Activated CD8-positive, alpha-beta T cell treated with anti-CD3 and anti-CD28 coated beads for 36 hours (primary cell): ENCODE measurements at places on chromosomes 12 and 14. TPM values are rescaled to one million over a fixed set of nuclear protein-coding genes. Genes with fewer than 3 reads are reported as not detected.
A peak's percentile ranks its signal among the peaks of the same experiment; 100 is the strongest.

DNA sequence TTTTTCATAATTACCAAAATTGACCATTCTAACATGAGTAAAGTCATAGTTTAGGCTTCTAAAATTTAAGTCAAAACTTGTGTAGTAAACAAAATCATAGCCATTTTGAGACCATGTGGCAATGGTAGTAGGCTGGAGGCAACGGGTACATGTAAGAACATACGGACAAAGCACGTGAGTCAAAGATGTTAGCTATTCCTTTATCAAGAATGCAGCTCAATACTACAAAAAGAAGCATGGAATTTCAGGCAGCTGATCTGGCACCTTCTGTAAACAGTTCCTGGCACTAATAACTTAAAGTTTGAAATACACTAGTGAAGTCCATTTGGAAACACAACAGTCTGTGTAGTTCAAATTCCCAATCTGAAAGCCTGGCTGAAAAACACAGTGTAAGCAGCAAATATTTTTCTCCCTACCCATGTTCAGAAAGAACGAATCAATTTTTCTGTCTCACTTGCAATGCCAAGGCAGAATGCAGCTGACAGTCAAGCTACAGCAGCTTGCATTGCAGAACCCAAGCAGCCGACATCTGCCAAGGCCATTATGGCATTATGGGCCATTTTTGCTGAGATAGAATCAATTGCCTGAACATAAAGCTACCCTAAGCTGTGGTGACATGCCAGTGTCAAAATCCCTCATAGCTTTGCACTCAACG is 29.3 kb downstream of the MYF5 start:
- no peak for DNase-seq

ACRBP gene
- 1.3 TPM for total RNA-seq

KLRC2 gene
- total RNA-seq = 2.5 TPM

RITA1 gene
- 19.1 TPM for total RNA-seq

RAB21 gene
- total RNA-seq = 88.6 TPM

GRCh38 chr12:24153079-24153478 is 203.6 kb upstream of the SOX5 start:
- DNase-seq = no peak

HRK gene
- total RNA-seq = not detected

DNA sequence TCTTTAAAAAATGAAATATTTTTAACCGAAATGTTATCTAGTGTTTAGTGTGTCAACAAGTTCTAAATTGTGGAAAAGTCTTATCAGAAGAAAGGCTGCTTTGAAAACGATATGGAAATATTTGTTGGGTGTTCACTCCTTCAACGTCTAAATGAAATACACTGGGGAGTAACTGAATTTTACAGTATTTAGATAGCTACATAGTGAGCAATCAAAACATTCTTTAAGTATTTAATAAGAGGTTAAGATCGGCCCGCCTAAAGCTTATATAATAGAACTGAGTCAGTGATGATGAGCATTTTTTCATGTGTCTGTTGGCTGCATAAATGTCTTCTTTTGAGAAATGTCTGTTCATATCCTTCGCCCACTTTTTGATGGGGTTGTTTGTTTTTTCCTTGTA is 228.3 kb downstream of the RAD51B start:
- no peak for DNase-seq

DNA sequence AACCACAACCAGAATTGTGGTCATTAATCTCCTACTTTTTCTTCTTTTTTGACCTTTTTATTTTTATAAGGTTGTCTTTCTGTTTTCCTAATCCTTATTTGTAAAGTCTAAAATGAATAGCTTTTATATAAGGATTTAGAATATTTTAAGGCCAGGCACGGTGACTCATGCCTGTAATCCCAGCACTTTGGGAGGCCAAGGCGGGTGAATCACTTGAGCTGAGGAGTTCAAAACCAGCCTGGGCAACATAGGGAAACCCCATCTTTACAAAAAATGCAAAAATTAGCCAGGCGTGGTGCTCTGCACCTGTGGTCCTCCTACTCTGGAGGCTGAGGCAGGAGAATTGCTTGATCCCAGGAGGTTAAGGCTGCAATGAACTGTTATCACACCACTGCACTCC is 55.1 kb downstream of the IFT81 start:
- DNase-seq = peak; percentile 7

GRCh38 chr14:95659293-95659989 is 26.8 kb upstream of the TCL1B start:
- DNase-seq = no peak

- no peak for DNase-seq
These were observed 5.0 kb upstream of the LGALS3 start for GRCh38 chr14:55123852-55124639.

DNA sequence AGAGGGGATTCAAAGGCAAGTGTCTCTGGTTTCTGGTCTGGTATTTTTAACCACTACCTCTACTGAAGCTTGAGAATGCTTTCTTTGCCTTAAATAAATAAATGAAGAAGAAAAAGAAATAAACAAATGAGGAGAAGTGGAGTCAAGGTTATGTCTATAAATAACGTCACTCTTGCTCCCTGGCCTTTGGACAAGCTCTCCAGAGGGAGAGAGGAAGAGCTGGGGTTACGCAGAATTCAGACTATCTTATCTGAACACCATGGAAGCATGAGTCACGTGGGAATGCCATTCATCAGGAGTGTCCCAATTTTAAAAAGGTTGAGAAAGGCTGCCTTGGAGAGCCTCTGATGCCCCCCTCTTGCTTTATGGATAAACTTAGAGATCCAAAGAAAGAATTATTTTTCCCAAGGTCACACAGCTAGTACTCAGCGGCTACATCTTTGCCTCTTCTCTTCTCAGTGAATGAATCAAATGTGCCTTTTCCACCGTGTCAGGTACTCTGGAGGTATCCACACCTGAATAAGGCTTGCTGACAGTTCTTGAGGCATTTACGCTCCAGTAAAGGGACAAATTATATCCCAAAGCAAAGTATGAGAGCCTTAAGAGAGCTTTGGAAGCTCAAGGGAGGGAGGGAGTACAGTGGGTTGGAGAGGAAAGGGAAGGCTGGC is 12.9 kb upstream of the MSI1 start:
- DNase-seq = no peak

- DNase-seq = no peak
These were observed 65.1 kb upstream of the GZMB start for GRCh38 chr14:24699052-24699451.

BDKRB1 gene
- total RNA-seq = not detected

DNA sequence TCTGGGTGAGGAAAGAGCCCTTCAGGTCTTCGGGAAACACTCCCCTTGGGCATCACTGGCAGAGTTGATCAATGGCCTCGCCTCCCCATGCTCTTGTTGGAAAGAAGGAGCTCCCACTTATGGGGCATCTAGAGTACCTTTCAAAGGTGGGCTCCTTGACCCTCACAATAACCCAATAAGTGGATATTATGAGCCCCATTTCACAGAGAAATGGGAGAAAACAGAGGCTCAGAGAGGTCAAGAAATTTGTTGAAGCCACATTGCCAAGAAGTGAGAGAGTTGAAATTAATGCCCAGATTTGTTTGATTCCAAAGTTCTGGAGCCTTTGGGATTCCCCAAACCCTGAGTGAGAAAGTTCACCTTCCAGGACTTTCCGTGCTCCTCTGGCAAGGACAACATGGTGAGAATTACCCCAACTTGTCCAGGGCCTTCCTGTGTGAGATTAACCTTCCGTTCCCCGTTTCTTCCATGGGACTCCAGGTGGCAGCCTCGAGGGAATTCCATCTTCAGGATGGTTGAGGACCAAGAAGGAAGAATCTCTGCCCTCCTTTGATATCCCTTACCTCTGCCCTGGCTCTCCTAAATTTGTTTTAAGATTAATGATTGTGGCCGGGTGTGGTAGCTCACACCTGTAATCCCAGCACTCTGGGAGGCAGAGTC is 7.5 kb upstream of the CHD4 start:
- DNase-seq = no peak

WBP11 gene
- total RNA-seq = 123 TPM

TMEM30B gene
- total RNA-seq = 1.8 TPM

NID2 gene
- total RNA-seq = not detected

RAD51B gene
- total RNA-seq = 38.2 TPM

DNA sequence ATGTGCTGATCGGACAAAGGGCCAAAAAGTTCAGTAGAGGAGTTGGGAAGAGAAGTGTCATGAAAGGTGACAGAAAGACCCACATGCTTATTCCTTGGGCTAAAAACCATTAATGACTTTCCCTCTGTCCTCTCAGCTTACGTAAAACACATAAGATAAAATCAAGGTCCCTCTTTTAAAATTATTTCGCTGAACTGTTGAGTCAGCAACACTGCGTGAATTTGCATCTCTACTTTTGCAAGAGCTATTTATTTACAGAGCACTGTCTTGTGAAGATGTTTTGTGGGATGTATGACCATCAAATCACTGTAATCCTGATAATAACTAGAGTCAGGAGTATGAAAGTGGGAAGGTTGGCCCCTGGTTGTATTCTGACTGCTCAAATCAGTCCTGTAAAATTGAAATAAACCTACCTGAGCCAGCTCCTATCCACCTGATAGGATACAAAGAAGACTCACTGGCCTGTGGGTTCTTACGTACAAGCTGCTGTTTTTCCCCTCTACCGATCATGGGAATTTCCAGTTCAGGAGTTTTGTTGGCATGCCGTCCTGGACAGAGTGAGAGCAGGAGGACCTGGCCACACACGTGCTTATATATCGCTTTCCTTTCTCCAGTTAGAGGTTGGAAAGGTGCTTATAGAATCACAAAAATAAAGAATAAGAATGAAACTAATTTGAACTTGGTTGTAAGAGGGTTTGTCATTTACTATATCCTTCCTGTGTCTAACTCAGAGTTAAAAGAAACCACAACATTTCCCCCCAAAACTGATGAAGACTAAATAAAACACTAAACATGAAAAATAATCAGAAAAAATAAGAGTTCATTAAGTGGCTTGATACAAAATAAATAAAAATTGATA is 42.9 kb downstream of the IFNG-AS1 start:
- no peak for DNase-seq

PRICKLE1 gene
- not detected for total RNA-seq

- DNase-seq = no peak
These were observed 246.6 kb upstream of the LRFN5 start for GRCh38 chr14:41360126-41360525.

DNA sequence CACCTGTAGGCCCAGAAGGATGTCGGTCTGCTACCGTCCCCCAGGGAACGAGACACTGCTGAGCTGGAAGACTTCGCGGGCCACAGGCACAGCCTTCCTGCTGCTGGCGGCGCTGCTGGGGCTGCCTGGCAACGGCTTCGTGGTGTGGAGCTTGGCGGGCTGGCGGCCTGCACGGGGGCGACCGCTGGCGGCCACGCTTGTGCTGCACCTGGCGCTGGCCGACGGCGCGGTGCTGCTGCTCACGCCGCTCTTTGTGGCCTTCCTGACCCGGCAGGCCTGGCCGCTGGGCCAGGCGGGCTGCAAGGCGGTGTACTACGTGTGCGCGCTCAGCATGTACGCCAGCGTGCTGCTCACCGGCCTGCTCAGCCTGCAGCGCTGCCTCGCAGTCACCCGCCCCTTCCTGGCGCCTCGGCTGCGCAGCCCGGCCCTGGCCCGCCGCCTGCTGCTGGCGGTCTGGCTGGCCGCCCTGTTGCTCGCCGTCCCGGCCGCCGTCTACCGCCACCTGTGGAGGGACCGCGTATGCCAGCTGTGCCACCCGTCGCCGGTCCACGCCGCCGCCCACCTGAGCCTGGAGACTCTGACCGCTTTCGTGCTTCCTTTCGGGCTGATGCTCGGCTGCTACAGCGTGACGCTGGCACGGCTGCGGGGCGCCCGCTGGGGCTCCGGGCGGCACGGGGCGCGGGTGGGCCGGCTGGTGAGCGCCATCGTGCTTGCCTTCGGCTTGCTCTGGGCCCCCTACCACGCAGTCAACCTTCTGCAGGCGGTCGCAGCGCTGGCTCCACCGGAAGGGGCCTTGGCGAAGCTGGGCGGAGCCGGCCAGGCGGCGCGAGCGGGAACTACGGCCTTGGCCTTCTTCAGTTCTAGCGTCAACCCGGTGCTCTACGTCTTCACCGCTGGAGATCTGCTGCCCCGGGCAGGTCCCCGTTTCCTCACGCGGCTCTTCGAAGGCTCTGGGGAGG is at the start of gene LTB4R:
Gene LTB4R, plus strand, starts transcription at position 857 of the 959 bp plus-strand sequence. CDS start 4,150 bp downstream, outside the sequence.
- peak; percentile 74 for DNase-seq

DNA sequence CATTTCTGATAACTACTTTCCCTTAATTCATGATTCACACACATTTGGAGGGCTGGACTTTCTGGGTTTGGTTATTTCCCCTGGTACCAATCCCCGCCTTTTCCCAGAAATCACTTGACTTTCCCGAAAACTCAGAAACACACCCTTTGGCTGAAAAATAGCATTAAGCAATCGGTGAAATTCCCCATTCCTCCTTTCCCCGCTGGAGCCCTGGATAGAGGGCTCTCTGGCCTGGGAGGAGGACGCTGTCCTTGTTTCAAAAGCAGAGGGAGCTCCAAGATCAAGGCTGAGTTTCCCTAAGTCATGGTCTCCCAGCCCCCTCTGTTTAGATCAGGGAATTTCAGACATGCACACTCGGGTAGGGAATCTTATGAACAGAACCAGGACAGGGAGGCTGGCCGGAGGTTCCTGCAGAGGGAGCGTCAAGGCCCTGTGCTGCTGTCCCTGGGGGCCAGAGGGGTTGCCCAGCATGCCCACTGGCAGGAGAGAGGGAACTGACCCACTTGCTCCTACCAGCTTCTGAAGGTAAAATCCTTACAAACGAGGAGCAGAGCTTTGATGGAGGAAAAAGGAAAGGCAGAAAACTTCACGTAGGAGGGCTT is at the start of gene C1S:
Gene C1S, plus strand, starts transcription at position 366 of the 602 bp plus-strand sequence. CDS start 1,195 bp downstream, outside the sequence.
- DNase-seq = no peak

GRCh38 chr12:112988224-112988623 is 9.9 kb downstream of the OAS2 start:
- DNase-seq = peak; percentile 60

DNA sequence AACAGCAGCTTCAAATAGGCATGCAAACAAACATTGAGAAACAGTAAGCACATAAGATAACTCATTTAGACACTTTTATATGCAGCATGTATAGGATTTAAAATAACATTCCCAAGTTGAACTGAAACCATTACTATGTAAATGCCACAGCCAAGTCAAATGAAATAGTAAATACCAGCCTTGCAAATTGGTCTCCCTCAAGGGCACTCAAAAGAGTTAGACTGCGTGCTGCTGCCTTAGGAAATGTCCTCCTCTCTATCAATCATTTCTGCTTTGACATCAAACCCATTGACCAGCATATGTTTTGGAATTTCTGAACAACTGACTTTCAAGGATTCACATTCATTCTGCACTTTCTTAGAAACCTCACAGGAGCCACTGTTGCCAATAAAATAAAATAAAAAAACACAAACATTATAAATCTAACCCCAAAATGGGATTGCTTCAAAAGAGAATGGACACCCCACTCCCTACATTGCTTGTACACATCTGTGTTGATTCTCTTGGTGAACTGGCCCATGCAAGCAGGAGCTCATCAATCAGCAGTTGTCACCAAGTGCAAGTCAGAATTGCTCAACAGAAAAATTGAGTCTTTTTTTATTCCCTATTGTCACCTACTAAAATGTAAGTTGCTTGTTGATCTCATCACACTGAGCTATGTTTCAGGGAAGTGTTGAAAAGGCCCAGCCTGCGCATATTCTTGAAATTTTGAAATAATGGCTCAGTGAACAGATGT is 256.2 kb downstream of the DAD1 start:
- no peak for DNase-seq

DNA sequence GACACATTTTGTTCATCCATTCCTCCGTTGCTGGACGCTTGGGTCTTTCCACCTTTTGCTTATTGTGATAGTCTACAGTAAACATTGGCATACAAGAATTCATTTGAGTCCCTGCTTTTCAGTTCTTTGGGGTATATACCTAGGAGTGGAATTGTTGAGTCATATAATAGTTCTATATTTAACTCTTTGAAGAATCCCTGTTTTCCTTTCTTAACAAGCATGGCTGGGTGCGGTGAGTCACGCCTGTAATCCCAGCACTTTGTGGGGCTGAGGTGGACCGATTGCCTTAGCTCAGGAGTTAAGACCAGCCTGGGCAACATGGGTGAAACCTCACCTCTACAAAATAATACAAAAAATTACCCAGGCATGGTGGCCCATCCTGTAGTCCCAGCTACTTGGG is 75.4 kb downstream of the CCDC92 start:
- DNase-seq = no peak

FOXG1 gene
- total RNA-seq = not detected
